ENCODE measurements at places on chromosomes 3 and 15.

DNA sequence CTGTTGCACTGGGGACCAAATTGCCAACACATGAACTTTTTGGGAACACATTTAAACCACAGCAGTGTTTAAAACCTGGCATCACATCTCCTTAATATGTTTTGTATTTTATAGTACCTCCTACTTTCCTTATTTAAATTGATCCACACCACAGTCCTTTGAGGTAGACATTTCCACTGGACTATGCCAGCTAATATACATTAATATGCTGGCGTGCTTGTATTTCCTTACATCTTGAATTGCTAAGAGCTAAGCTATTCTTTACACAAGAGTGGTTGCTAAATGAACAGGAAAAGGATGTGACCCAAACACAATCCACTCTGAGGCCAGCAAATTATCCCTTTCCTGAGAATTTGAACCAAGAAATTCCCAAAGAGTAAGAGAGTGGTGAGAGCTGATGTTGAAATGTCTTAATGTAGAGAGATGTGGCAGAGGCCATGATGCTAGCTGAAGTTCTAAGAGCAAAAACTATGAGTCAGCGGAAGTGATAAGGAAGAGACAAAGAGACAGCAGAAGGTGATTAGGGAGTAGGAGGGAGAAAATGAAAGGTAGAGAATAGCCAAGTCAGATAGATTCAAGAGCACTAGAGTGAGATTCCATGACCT is 131.2 kb downstream of the CD47 start:
- no peak for DNase-seq

- no peak for DNase-seq
These were observed 2.1 kb downstream of the FAM240A start for GRCh38 chr3:46614431-46614830.

DNA sequence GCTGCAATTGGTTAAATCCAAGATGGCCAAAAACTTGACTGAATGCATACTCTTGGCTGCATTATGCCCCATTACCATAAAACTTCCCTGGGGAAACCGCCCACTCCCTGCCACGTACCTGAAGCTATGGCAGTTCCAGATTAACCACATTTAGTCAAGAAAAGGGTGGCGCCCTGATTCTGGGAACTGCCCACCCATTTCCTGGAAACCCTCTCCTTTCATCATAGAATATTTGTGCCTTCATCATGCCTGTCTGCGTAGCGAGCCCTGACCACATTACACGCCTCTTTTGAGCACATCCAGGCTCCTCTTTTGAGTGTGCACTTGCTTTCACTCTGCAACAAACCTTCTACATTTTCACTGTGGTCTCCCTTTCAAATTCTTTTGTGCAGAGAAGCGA is 5.2 kb downstream of the LINS1 start:
- no peak for DNase-seq

- DNase-seq, result no peak
These were observed 76.1 kb upstream of the MAP4 start for GRCh38 chr3:48092270-48092669.

GRCh38 chr15:83843471-83843871 is 189.5 kb downstream of the ADAMTSL3 start:
- no peak for DNase-seq

DNA sequence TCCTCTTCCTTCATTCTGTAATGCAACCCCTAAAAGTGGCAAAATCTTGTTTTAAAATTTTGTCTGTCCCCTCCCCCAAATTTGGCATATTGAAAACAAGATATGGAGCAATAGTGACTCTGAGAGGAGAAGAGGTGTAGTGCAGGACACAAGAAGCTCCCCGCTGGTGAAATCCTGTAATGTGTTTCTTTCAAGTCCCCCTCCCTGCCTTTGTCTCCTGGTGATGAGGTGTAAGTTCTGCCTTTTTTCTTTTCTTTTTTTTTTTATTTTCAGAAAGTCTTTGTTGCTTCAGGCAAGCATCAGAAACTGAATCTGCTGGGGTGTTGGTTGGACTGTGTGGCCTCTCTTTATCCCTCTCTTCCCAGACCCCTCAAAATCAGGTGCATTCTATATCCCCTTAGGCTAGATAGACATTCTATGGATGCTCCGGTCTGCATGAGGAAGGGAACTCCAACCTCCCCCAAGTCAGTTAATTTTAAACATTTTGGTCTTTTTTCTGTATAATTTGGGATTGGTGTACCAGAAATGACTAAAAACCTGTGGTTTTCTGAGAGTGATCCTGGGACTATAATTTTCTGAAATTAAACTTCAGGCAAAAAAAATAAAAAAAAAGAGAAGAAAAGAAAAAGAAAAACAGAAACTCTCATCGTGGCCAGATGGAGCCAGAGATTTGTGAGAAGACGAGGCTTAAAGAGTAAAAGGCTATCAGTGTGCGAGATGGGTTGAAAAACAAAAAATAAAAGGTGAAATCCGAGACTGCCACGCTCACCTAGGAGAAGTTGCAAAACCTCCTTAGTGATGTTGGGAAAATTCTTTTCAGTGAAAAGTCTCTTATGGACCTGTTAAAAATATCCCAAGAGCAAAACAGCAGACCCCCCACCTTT is 21.4 kb downstream of the ACKR2 start:
- DNase-seq, result peak; percentile 62

DNA sequence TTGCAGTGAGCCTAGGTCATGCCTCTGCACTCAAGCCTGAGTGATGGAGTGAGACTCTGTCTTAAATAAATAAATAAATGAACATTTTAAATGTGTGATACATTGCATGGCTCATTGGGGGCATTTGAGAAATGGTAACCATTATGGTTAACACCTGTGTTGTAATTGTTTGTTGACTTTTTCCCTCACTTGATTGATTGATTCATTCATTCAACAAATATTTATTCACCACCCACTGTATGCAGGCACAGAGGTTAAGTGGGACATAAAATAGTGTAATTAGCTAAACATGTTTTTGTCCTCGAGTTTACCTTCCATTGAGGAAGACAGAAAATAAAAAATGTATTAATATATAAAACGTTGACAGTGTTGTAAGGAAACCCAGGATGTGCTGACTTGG is 127.1 kb upstream of the ANKRD28 start:
- peak; percentile 18 for DNase-seq

- DNase-seq, result no peak
These were observed 20.8 kb upstream of the CAPN3 start for GRCh38 chr15:42338500-42338899.

- peak; percentile 28 for DNase-seq
These were observed 26.9 kb downstream of the PIERCE2 start for GRCh38 chr15:55434989-55435825.

DNA sequence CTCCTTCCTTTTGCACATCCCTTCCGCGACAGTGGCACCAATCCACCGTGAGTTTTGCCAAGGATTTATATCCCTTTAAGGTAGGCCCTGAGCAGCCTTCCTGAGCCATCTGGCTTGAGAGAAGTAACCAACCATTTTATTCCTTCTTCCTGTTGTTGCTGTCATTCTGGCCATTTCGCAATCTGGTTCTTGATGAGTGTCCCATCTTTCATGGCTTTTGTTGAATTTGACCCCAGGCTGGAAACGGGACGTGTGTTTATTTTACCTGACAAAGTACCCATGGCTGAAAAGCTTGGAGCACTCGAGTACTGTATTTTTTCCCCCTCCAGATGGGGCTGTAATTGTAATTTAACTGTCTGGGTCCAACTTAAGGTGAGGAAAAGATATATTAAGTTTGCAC is 173.4 kb downstream of the WNT5A start:
- peak; percentile 56 for DNase-seq

DNA sequence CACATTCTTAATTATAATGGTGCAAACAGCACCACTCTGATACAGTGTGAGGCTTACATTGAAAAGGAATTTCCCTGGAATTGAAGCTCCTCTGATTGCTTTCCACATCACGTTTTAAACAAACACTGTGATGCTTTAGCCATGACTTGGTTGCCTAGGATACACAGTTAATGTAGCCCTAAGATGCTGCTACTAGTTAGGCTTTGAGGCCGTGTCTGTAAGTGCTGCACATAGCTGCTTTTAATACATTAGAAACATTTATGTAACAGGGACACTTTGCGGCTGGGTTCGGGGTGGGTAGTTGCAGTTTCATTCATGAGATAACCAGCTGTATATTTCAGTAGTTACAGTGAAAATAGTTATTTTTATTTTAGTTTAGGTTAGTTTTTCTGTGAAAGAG is 334.7 kb downstream of the NLGN1 start:
- no peak for DNase-seq

DNA sequence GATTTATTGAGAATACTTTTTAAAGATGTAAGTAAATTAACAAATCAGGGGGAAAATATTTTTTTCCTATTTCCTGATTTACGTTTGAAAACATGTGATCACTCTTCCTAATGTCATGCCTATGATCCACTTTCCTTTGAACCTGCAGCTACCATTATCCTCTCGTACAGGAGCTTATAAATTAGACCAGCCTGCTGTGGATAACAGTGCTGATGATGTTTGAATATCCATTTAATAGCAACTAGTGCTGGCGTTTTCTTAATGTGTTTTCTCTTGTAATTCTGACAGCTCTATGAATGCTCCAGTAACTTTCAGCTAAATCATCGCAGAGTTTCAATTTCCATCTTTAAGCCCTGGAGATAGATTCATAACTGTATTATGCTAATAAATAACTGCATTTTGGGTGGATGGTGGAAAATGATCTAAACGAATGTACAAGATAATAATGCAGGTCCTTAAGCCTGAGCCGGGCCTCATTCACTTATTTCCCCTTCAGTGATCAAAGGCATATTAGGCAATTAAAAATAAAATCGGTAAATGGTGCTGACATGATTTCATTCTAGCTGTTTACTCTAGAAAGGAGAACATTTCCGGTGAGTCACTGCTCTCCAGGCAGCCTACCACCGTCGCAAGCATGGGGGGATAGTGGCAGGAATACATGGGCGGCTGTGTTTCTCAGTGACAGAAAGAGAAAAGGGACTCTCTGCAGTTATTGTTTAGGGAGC is 58.5 kb upstream of the SLC24A5 start:
- peak; percentile 37 for DNase-seq

DNA sequence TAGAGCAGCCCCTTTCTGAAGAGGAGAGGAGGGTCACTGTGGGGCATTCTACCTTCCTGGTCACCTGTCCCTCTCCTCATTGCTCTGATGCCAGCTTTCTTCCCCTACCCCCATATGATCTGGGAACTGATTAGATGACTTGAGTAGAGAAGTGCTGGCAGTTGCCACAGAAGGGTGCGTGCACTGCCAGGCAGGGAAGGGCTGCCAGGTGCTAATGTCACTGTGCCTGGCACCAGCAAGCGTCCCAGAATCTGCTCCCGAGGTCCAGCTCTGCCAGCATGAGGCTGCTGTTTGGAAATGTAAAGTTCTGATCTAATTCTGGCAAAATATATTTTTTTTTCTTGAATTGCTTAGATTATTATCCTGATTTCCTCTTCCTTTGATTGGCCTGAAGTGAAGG is 52.8 kb downstream of the PPM1L start:
- no peak for DNase-seq

DNA sequence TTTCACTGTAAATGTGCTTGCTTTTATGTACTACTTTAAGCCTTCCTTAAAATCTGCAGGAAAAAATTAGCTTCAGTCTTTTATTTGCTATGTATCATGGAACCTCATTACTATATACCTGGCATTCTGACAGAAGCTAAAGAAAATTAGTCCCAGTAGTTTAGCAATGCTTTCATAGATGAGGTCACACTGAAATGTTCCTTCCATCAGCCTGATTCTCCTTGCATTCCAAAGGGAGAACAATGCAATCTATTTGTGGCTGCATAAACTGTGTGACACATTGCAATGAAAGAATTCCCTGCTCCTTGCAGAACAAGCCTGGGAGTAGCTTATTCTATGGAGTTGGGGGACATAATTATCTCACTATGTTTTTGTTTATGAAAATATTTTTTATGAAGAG is 691.5 kb upstream of the ARPP21 start:
- DNase-seq, result no peak

DNA sequence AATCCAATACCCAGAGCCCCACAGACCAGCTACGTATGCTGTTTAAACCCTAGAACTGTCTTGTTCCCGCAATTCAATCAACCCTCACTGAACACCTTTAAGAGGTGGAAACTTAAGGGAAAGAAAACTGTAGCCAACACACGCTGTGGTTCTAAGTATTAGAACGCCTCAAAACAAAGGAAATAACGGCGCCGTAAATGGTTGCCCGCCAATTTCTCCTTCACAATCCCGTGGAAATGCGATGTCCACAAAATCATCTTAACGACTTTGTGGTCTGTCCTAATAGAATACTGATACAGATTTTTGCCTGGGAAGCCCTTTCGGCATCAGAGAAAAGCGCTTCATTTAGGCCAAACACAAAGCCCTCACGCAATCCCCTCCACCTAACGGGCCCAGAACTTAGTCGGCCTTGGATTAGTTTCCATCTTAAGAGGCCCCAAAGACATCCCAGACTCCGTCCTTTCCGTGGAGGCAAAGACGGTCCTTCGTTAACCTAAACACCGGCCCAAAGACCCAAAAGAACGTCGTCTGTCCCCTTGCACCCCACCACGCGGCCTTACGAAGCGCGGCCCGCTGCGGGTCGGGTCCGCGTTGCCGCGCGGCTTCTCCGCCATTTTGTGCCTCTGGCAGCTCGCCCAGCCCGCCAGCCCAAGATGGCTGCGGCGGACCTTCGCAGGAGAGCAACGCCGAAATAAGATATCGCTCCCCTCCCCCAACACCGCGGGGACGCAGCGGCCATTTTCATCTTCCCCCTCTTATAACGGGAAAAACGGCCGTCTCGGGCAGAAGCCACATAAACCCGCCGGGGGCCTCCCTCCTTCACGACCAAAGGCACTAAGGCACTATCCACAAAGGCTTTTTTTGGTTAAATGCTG is 763 bp downstream of the TRA2B start:
- peak; percentile 70 for DNase-seq

- no peak for DNase-seq
These were observed 51.1 kb upstream of the SEC22A start for GRCh38 chr3:123150449-123151215.

DNA sequence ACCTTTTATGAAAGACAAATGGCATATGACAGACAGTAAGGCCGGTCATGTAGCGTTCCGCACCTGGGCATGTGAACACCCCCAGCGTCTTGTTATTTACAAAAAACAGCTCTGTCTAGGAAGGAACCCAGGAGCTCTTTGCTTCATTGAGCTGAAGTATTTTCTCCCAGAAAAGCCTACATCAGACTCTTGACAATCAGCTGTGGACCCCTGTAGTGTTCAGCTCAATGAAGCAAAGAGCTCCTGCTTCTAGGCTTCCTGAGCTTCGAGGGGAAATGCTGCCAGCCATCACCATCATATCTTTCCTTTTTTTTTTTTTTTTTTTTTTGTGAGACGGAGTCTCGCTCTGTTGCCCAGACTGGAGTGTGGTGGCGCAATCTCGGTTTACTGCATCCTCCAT is 4.1 kb downstream of the ASB14 start:
- DNase-seq, result no peak

DNA sequence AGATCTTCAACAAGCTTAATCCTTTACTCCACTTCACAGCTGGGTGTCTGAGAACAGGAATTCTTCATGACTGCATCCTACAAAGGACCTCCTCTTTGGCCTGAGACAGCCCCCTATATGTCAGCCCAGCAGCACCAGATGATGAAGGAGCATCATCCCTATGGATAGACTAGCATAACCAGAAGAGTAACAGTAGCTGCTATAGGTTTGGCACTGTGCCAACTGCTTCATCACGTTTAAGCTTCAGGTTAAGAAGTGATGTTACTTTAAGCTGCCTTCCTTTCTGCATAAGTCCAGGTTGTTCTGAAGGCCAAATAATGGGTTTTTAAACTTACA is 50.6 kb downstream of the CMSS1 start:
- DNase-seq, result no peak

Data from SHP77 (cell line).